GM04503 (cell line): ENCODE measurements at places on chromosomes 7 and 10.
A peak's percentile ranks its signal among the peaks of the same experiment; 100 is the strongest.

DNA sequence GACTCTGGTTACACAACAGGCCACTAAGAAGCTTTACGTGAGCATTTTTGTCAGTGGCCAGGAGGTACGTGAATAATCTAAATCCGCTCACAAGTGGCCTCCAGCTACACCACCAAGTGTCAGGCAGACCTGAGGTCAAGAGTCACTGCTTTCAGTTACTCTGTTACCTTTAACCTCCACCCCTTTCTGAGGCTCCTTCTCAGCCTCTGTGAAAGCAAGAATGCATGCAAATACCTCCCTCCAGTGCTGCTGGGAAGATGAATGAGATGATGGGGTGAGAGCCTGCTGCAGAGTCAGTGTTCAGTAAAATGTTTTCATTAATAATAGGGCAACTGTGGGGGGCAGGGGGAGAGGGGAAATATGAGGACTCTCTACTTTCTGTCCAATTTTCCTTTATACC is 11.2 kb downstream of the DDC start:
- no peak for DNase-seq

DNA sequence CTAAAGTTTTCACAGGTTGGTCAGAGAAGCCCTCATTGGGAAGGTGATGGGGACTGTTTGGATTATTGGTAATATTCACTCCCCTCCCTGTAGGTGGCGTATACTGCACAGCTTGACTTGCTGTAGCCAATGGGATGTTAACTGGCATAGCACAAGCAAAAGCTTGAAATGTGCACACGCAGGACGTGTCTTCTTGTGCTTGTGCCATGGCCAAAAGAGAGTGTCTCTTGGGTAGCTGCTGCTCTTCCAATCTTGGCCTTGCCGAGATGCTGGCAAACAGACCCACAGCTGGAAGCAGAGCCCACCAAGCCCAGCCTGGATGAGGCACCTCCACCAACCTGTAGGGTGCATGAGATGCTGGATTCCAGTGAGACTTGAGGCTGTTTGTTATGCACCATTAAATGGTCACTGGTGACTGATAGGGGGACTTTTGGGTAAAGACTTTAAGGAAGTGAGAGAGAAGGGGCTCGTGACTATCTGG is 266.0 kb downstream of the GRID1 start:
- DNase-seq: no peak

DNA sequence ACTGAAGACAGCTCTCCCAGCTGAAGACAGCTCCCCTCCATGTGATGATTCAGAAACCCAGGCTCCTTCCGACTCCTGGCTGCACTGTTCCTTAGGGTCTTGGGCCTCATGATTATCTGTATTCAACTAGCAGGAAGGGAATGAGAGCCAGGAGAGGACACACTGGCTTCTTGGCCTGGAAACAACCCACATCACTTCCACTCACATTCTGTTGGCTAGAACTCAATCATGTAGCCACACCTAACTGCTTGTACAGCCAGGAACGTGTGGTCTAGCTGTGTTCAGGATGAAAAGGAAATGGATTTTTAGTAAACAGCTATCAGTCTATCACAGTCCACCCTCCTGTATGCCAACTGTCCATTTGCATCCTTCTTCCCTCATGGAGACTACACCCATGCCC is 30.5 kb upstream of the XPNPEP1 start:
- DNase-seq: no peak

DNA sequence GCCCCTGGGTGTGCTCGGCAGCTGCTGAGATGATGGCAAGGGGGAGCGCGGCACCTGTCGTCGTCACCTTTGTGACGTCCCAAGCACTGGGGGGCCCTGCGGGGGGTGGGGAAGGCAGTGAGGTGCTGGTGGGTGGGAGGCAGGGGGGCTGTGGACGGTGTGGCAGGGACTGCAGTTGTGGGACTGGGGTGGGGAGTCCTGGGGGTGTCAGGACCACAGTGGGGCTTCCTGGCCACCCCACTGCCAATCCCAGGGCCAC is 82.2 kb downstream of the DNAJB6 start:
- DNase-seq: no peak

GRCh38 chr7:55588379-55588699 is 16.0 kb upstream of the VOPP1 start:
- no peak for DNase-seq

GRCh38 chr7:88344956-88345832 is 38.5 kb upstream of the STEAP4 start:
- no peak for DNase-seq

GRCh38 chr7:130988443-130988842 is 254.4 kb upstream of the KLF14 start:
- no peak for DNase-seq

DNA sequence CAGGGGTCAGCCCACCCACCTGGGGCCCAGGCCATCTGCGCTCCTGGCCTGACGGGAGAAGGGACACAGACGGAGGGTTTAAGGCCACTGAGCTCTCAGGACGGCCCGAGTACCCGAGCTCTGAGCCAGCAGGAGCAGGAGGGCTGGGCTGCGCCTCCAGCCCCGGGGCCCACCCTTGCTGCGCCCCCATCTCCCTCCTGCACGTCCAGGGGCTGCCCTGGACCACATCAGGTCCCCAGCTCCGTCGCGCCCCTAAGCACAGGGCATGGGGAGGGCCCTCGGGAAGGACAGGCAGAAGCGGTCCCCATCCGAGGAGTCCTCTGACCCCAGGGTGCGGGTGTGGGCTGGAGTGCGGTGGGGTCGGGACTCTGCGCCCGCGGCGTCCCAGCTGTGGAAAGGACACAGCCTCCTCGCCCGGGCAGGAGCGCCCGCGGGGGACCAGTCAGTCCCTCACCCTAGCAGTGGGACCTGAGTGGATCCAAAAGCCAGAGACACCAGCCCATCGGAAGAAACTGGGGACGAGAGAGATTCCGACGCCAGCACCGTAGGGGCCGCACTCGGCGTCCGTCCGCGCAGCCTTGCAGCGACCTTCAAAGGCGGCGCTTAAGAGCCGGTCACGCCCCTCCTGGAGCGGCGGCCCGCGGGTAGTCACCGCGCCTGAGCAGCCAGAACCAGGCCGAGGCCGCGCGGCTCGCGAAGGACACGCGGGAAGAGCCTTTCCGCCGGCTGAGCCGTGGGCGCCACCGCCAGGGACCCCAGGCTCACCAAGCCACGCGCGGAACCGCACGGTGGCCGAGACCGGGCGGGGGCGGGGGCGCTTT is 15.9 kb downstream of the CAMK2B start:
- DNase-seq: no peak

GRCh38 chr10:51804866-51805265 is 105.5 kb upstream of the CSTF2T start:
- DNase-seq: no peak

DNA sequence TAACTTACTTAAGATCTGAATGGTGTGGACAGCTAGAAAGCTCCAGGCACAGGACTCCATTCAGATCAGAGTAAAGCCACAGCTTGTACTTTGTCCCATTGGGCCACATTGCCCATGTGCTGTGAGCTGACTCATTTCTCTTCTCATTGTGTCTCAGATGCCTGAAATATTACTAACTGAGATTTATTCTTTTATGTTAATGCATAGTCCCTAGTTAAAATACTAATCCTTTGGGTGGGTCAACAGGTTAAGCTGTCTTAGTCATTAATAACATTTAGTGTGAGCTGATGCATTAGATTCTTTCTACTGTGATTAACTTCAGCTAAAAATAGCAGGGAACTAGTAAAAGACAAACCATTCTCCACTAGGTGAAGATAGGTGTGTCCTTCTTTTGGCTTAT is 104.7 kb upstream of the ARMC3 start:
- peak; percentile 75 for DNase-seq

DNA sequence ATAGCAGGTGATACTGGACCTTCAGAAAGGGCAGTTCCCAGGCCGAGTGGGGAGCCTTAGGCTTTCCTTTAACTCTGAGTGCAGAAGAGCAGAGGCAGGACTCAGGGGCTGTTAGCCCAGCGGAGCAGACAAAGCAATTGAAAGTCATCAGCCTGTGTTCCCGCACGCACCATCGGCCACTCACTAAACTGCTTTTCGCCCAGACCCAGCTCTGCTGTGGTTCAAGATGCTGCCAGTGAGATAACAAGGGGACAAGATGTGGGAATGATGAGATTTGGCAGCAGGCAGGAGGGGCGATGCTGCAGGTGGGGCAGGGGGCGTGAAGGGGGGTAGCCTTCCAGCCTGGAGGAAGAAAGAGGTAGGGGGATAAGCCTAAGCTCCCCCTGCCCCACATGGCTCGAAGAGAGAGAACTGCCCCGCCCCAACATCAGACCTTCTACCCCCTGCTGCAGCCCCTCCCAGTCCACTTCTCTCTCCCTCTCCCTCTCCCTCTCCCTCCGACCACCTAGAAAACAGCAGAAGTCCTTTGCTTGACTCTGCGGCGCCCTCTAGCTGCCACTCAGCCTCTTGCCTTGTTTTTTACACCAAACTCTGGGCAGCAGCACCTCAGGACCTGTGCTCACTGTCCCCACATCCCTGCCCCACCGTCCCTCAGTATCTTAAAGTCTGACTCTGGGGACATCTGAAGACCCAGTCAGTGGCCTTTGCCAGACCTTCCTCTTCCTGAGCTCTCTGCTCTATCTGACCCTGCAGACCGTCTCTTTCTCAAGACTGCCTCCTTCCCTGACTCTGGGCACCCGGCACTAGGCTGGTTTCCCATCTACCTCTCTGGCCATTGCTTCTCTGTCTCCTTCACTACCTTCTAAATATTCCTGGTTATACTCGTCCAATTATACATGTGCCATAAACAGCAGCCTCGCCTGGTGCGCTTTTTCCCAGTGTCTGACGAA is 110.5 kb downstream of the C10orf105 start:
- no peak for DNase-seq

DNA sequence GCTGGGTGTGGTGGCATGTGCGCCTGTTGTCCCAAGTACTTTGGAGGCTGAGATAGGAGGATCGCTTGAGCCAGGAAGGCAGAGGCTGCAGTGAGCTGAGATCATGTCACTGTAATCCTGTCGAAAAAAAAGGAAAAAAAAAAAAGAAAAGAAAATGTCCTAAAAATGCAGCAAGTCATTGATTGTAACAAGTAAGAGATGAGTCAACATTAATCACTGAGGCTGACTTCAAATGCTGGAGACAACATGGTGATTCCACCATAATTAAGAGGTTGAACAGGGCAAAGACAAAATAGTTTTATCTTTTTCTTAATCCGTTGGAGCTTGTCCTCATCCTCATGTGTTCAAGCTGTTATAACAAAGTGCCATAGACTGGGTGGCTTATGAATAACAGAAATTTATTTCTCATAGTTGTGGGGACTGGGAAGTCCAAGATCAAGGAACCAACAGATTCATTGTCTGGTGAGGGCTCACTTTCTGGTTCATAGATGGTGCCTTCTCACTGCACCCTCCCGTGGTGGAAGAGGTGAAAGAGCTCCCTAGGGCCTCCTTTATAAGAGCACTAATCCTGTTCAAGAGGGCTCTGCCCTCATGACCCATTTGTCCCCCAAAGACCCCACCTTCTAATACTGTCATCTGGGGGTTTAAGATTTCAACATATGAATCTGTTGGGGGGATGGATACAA is 60.3 kb downstream of the TBXAS1 start:
- DNase-seq: peak; percentile 16

GRCh38 chr10:54710918-54711317 is 90.1 kb downstream of the PCDH15 start:
- no peak for DNase-seq

DNA sequence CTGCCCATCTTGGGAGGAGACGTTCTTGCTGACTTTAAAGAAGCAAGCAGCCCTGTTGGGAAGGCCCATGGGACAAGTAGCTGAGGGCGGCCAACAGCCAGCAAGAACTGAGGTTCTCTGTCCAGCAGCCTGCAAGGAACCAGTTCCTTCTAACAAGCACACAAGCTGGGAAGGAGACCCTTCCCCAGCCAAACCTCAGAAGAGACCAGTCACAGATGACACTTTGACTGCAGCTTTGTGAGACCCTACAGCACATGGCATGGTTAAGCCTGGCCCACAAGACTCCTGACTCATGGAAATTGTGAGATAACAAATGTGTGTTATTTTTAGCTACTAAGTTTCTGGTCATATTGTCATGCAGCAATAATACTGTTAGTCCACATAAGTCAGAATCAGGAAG is 99.9 kb downstream of the PRLHR start:
- no peak for DNase-seq

GRCh38 chr10:101123085-101123814 is 7.8 kb upstream of the TLX1 start:
- no peak for DNase-seq

DNA sequence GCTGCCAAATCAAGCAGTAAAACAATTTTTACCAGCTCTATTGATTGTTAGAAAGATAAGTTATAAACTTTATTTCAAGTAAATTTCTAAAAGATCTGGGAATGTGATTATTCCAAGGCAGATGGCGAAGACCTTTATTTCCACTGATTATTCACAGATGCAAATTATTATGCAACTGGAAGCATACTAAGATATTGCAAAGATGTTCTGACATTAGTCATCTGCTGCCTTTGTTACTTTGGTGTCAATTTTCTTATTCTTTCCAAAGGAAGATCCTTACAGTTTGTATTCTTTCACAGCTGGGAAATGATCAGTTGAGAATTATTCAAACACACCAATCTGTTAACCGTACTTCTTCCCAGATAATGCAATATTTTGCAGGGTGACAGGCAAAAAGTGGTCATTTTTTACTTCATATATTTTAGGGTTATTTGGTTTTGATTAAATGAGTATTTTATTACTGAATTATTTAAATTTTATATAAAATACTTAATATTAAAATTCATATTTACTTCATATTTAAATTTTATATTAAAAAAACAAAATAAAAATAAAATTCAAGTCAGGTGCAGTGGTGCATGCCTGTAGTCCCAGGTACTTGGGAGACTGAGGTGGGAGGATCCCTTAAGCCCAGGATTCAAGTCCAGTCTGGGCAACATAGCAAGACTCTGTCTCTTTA is 171.3 kb downstream of the FZD1 start:
- no peak for DNase-seq

DNA sequence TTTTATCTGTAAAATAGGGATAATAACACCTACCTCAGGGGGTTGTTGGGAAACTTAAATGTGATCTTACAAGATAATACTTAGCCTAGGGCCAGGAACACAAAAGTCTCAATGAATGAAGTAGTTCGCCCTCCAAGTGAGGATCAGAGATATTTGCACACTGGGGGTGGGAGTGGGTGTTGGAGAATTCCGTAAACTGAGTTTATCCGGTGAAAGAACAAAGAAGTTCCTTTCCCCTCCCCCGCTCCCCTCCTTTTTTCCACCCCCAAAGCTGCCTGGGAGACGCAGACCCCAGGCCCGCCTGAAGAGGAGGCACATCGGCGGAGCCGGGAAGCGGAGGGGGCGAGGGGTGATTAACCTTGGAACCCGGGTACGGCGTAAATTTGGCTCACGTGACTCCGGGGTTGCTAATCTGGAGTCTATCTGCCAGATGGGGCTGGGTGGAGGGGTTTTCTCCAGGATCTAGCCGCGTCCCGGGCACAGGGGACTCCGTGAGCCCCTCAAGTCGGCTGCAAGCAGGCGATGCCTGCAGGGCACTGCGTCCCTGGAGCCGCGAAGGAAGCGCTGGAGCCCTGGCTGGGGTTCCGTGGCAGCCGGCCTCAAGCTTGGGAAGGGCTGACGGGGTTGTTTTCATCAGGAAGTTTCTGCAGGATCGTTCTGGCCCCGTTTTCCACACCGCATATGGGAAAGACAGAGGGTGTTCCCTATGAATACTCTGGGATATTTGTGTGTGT is 1.4 kb upstream of the PODXL start:
- DNase-seq: no peak
